NCI-H524 treated with DMSO at 0.1 percent for 48 hours (cell line): ENCODE measurements at places on chromosomes 7 and 10.

- DNase-seq: no peak
Observed at GRCh38 chr7:125149151-125149550, 219.5 kb upstream of the POT1 start.

GRCh38 chr10:11541296-11541695, 70.2 kb downstream of the USP6NL start:
- DNase-seq: no peak

DNA sequence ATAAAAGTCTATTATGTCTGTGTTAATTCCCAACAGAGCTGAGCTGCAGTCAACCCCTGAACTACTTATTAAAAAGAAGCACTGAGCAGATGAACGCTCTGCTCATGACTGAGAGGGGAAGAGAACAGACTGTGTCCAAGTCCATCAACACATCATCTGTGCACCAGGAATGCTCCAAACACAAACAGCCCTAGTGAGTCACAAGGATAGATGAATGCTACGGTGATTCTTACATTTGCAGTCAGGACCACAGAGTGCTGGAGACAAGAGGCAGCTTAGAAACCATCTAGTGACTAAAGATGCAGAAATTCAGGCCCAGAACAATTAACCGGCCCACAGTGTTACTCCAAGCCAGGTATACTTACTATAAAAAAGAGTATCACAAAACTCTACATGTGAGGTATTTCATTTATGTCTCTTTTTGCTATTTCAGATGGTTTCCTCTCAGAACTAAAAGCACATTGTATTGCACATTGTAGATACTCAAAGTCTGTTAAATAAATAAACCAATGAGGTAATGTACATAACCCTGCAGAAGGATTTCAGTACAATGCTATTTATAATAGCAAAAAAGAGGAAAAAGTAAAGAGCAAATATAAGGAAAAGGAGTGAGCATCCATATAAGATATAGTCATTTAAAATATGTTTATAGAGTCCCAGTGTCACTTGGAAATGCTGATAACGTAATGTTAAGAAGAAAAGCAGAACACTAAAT, 159.2 kb downstream of the KCNMA1 start:
- DNase-seq: no peak

- DNase-seq: no peak
Observed at GRCh38 chr10:108374991-108375390, 1210.5 kb upstream of the SORCS1 start.

DNA sequence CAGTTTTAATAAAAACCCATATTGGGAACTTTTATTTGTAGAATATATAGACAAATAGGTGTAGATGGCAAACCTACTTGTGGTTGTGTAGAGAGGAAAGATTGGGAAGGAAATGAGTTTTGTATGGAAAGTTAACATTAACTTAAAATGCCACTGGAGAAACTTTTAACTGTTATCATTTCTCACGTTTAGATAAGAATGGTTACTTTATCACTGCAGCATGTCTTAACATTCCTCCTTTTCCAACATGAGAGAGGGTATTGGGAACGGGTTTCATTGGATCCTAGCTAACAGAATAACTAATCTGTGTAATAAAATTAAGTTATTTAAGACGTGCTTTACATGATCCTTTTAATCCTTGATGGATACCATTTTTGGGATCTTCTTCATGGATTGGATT, 1.8 kb downstream of the LUC7L2 start:
- no peak for DNase-seq

GRCh38 chr10:73448384-73448783, 15.0 kb upstream of the MSS51 start:
- no peak for DNase-seq

- DNase-seq: no peak
Observed at GRCh38 chr7:2799253-2799652, 44.9 kb downstream of the GNA12 start.

GRCh38 chr7:135877805-135878204, 99.4 kb downstream of the MTPN start:
- no peak for DNase-seq

DNA sequence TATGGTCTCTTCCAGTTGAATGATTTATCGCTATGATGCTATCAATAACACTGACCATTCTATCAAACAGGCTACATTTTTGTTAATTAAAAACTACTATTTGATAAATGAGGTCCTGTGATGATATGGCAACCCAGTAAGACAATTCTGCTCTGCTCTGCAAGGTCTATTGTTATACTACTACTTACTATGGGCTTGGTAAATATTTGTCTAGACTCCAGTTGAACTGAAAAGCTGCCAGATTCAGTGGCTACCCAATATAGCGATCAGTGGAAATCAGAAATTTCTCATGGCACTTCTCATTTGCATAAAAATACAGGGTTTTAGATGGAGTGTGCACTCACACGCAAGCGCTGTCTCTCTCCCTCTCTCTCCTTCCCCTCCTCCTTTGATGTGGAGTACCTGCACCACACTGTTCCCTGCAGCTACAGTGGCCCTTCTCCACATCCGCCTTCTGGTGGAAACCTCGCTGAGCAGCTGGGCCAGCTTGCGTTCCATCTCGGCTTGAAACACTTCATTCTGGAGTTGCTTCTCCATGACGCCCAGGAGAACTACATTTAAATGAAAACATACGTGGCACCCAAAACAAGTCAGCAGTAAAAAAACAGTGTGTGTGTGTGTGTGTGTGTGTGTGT, 77.9 kb downstream of the KIAA1549 start:
- no peak for DNase-seq

DNA sequence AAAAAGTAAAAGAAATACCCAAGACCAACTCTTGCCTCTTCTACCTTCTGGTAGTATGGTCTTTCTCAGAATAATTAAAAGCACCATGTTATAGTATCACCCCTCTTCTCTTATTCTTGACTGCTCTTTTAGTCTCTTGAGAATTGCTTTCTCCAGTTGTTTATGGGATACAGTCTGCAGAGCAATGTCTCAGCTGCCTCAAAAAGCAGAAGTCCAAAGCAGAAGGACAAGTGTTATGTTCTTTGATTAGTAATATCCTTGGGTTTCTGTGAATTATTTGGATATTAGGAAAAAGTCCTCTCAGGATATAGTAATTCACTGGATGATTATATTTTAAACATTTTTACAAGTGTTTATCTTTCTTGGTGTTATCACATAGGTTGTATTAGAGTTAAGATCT, 7.4 kb downstream of the TAS2R41 start:
- DNase-seq: no peak

DNA sequence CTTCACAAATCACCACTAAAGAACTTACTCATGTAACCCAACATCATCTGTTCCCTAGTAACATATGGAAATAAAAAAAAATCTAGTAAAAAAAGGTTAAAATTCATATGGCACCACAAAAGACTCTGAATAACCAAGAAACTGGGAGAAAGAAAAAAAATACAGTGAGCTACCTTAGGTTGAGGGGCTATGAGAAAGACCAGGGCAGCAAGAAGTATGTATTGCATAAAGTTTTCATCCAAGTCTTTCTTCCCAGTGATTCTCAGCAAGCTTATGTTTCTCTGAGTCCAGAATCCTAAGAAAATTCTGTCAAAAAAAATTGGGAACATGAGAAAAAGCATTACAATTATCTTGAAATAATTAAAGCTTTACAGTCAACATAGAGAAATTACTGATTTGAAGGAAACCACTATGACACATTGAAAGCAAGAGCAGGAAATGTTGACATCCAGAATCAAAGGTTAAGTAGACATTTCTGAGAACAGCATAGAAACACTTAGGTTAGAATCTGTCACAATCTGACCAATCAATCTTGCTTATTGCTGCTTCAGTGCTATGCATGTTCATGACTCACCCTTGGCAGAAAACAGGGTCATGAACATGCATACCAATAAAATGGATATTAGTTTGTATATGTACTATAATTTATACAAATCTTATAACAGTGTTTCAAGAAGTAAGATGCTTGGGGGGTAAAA, 494.0 kb upstream of the POT1 start:
- no peak for DNase-seq

DNA sequence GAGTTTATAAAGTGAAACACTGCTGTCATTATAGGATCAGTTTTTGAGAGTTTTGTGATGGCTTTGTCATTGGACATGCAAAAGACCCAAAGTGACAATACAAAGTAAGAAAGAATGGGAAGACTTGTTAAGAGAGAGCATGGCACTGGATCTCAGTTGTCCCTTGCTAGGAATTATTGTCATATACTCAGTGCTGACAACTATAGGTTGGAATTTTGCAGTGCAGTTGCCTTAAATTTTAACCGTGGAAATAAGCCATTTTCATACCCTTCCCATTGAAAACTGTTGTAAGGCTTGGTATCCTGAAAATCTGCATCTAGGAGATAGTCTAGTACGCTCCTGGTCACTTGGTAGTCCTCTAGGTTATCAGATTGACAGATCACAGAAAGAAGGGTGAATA, 1156.7 kb downstream of the GATA3 start:
- DNase-seq: no peak

DNA sequence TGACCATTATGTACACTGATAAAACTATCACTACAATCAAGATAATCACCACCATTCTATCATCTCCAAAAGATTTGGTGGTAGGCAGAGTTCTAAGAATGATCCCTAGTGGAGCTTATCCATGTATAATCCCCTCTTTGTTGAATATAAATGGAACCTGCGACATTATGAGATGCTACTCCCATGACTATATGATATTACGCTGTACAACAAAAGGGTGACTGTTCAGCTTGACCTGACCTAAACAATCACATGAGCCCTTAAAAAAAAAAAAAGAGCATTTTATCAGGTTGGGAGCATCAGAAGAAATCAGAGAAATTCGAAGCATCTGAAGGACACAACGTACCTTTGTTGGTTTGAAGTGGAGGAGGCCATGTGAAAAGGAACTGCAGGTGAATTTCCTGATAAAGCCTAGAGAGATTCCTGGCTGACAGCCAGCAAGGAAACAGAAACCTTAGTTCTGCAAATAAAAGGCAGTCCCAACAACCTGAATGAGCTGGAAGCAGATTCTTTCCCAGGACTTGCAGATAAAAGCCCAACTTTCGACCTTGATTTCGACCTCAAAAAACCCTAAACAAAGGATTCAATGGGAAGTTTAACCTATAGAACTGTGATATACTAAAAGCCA, 270.7 kb downstream of the ADRA2A start:
- no peak for DNase-seq

GRCh38 chr7:56048245-56048644, 3.0 kb downstream of the PSPH start:
- no peak for DNase-seq

- DNase-seq: peak; percentile 3
Observed at GRCh38 chr7:105141068-105141467, 127.1 kb downstream of the KMT2E start.

DNA sequence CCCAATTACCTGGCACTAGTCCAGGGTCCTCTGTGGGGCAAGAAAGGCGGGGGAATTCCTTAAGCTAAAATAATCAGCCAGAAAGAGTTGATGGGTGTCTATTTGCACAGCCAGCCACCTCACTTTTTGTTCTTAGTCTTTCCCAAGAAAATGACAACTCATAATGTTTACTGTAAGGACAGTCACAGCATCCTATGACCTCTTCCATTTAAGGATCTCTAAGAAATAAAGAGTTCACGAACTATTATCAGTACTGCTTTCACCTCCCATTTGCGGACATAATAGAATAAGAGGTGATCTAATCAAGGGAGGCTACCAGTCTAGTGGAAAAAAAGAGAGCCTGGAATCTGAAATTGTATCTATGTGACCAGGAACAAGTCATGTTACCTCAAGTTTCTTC, 72.4 kb upstream of the LRRC17 start:
- no peak for DNase-seq

DNA sequence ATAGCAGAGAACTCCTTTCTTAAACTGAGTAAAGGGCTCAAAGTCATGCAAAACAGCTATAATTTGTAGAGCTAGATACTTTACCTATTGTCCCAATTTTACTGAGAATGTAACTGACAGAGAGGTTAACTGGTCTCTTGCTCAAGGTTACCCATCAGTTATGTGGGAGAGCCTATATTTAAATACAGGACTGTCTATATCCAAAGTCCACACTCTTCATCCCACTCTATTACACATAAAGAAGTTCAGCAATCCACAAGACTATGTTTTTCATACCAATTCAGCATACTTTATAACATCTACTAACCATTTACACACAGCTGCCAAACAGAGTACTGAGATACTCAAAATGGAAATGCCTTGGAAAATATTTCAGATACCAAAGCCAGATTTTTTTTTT, 100.2 kb downstream of the MICU1 start:
- DNase-seq: no peak

- DNase-seq: no peak
Observed at GRCh38 chr10:47418321-47418720, 34.2 kb upstream of the ZNF488 start.

GRCh38 chr7:144391823-144392255, 11.7 kb downstream of the NOBOX start:
- DNase-seq: no peak

- DNase-seq: no peak
Observed at GRCh38 chr7:112540839-112541577, 60.2 kb downstream of the LSMEM1 start.

DNA sequence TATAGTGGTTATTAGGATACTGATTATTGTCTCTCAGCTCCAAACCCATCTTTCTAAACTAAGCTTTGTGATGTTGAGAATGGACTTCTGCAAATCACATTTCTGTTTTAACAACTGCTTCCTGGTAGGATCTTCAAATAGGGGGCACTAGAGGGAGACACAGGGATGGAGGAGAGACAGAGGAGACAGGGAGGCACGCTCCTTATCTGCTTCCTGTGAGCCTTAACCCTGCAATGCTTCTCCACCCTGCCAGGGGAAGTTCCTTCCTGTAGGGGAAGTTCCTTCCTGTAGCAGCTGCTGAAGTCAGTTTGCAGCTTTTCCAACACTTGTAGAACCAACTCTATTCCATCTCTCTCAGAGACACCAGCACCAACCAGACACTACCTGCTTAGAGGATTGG, 847.2 kb downstream of the CCSER2 start:
- no peak for DNase-seq

- DNase-seq: no peak
Observed at GRCh38 chr10:98195120-98195519, 60.7 kb downstream of the R3HCC1L start.

GRCh38 chr10:131043039-131043691, 268.4 kb downstream of the TCERG1L start:
- DNase-seq: no peak

DNA sequence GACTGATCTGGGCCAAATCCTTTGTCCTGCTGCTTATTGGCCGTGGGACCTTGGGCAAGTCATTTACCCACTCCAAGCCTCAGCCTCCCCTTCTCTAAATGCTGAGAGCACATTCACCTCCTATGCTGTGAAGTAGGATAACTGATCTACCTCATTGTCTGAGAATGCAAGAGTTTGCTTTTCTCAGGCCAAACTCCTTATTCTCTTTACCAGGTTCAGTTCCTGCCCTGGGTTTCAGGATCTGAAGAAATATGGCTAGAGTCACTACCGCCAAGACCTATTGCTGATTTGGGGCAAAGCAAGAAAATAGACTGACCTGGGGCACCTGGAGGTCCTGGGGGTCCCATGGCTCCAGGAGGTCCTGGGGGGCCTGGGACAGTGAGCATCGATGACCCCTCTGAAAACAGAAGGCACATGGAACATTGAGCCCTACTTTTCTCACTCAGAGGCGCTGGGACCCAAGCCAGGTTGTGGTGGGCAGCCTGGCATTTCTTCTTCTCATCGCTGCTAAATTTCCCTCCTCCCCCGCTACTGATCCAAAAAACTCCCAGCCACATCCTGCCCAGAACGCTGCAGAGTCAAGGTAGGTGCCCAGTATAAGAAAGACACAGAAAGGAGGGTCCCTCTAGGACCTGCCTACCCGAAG, 42.4 kb downstream of the COL17A1 start:
- DNase-seq: no peak

GRCh38 chr7:92603089-92603445, 12.9 kb upstream of the FAM133B start:
- no peak for DNase-seq

- no peak for DNase-seq
Observed at GRCh38 chr7:72751978-72752377, 76.0 kb downstream of the TYW1B start.
